ENCODE measurements at places on chromosomes 6 and 20.

DNA sequence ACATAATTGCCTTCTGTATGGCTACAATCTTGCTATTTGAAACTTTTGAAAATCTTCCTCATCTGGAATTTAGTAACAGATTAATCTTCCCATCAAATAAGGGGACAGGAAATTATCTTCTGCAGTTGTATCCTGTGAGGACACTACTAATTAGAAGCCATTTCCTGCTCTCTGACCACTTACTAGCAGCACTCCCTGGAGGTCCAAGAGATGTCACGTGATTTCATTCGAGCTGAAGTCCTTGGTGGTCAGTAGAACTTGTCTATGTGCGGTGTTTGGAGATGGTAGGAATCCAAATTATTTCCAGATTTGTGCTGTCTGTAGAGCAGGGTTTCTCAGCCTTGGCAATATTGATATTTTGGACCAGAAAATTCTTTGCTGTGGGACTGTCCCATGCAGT, 202.5 kb downstream of the TFAP2B start:
- no peak for DNase-seq

GRCh38 chr20:21166801-21167200, 40.9 kb downstream of the KIZ start:
- no peak for DNase-seq

- DNase-seq = no peak
Measured at GRCh38 chr20:5927749-5928462, 22.4 kb downstream of the TRMT6 start.

DNA sequence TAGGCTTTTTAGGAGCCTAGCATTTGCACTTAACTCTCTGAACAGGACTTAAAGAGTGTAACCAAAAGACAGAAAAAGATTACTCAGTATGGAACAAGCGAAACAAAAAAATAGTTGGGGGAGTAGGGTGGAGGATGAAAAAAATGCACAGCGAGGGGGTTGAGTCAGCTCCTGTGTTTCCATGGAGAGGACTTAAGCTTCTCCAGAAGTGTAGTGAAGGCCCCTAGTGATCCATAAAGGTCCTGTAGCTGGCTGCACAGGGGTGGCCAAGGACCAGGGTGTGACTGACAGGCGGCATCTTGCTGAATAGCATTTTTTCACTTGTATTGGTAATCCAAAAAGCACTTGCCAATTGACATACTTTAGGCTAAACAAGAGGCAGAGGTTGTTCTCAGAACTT, 533.9 kb downstream of the RFPL4B start:
- DNase-seq = peak; percentile 35

GRCh38 chr20:10133532-10133931, 85.1 kb upstream of the SNAP25 start:
- DNase-seq = peak; percentile 13

GRCh38 chr6:28335040-28335563, 846 bp downstream of the ZSCAN31 start:
- DNase-seq = no peak

- DNase-seq = peak; percentile 25
Measured at GRCh38 chr6:160421854-160422253, 73.7 kb downstream of the SLC22A3 start.

DNA sequence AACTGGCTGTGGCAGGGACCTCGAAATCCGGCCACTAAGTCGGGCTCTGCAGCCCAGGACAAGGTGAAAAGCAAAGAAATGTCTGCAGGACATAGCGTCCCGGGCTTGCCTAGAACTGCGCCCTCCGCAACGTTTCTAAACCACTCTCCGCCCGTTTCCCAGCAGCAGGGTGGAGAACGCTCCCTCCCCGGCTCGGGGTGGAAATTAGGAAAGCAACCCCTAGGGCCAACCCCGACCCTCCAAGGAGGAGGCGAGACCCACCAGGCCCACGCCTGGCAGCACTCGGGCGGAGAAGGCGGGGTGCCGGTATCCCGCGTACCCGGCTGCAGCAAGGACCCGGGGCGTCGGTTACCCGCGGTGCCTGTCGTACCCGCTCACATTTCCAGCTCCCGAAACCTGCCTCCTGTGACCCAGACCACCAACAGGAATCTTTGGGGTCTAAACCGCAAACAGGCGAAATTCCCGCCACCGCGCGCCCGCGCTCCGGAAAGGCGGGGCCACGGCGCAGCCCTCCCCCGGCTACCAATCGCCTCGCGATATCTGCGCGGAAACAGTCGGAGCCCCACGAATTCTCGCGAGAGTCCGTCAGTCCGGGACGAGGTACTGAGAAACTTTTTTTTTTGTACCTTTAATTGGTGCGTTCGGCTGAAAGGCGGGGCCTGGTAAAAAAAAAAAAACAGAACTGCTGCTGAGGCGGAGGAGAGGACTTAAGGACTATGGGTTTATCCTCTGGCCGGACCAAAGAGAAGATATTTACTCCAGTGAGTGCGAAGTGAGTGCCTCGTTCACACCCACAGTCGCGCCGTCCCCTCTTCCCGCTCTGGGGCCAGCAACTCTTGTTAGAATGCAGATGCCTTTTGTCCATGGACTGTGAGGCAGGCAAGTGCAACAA, at the start of gene MMS22L:
TSS of gene MMS22L (minus strand) at position 491 of the 892 bp plus-strand sequence. CDS start 739 bp downstream, outside the sequence.
- DNase-seq = peak; percentile 98

DNA sequence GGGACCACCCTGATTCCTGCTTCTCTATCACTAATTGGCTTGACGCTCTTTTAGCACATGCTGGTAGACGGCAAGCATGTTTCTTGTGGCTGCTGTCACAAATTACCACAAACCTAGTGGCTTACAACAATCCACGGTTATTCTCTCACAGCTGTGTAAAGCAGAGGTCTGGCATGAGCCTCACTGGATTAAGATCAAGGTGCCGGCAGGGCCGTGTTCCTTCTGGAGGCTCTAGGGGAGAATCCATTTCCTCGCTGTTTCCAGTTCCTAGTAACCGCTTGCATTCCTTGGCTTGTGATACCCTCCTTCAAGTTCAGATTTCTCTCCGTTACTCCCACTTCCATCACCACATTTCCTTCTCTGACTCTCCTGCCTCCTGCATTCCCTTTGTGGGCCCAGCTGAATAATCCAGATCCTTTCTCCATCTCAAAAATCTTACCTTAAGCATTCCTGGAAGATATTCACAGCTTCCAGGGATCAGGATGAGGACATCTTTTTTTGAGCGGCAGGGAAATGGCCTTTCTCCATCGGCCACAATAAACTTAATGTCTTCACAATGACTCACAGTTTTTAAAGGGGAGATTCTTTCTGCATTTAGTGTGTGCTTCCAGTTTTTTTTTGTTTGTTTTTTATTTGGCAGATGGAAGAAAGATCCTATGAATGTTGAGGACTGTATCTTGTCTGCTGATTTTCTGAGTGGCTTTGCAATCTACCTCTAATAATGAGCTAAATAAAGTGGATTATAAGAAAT, 39.9 kb downstream of the BMP6 start:
- peak; percentile 54 for DNase-seq

DNA sequence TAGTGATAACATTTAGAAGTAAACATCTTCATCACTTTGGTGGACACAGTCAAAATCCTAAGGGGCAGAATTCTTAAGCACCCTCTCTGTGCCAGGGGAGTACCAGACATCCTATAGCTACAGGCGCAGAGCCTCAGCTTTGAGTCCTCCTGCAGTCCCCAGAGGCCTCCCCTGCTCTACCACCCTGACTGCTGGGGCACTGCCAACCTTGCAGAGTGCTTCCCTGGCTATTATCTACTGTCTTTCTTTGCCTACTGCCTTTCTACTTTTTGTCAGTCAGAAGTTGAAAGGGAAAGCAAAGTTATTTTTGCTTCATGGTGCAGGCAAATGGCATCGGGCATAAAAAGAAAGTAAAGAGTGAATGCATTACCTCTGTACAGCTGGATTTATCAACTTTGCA, 80.1 kb downstream of the AIG1 start:
- DNase-seq = no peak

DNA sequence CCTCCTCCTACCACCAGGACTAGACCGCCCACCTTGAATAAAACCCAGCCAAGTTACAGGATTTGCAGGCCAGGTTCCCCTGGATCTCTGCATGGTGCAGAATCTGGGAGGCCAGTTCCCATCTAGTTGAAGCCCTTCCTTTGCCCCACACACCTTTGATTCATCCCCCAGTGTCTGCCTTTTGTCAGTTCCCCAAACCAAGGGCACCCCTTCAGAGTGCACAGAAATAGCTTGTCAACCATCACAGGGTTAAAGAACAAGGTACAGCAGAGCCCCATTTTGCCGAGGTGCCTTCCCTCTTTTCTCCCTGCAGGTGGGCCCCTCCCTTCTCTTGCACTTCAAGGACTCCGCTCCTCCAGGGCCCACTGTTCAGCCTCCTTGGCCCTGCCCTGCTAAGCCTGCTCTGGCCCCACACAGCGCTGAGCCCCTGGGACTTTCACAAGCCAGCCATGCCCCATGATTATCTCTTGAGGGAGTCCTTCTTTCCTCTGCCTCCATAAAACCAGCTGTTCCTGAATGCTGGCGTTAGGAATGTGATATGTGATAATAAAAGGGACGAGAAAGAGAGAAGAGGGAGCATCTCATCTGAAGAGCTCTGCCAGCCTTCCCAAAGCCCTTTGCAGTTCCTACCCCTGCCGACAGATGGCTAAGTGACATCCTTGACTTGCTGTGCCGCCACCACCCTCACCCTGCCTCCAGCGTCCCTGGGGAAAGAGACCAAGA, 280.3 kb downstream of the CDC5L start:
- peak; percentile 31 for DNase-seq

Measured in foreskin fibroblast (primary cell).